ENCODE measurements at places on chromosomes 4 and X.

DNA sequence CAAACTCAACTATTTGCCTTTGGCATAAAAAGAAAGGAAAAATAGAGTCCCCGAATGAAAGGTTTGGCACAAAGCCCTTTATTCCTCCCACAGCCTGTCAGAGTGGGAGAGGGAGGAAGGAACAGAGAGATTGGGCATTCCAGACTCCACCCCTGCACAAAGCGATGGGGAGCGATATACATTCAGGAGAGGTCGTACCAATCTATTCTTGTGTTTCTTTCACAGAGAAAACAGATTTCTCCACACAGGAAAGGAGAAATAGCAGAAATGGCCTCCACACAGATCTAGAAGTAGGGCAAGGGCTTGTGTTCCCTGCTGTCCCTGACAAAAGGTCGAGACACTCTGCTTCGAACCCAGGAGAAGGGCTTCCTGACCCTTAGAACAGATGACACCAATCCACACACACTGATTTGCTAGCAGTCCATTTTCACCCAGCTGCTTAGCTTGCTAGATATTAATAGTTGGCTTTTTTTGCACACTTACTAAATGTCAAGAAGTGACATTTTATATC lies 197.4 kb downstream of the MAML3 start:
- no peak overlapping the region for H3K4me3 ChIP-seq
- DNase-seq, result no peak
- H3K27ac ChIP-seq, result no peak overlapping the region
- H3K4me1 ChIP-seq, result no peaks in the 10 kb centered on the region
- no peaks in the 10 kb centered on the region for H3K27me3 ChIP-seq

GRCh38 chr4:87180767-87181166 lies 39.7 kb downstream of the KLHL8 start:
- peaks cover 8% of the 10 kb centered on the region for H3K36me3 ChIP-seq
- DNase-seq, result no peak
- no peak overlapping the region for H3K4me3 ChIP-seq
- no peaks in the 10 kb centered on the region for H3K4me1 ChIP-seq

GRCh38 chrX:40012868-40013265 lies 84.9 kb downstream of the BCOR start:
- H3K27ac ChIP-seq, result peak overlapping the region; percentile 76
- no peak for DNase-seq
- peak overlapping the region; percentile 50 for H3K4me3 ChIP-seq
- no peaks in the 10 kb centered on the region for H3K36me3 ChIP-seq

GRCh38 chrX:65586491-65586890 lies 51.9 kb upstream of the LAS1L start:
- H3K4me3 ChIP-seq, result no peak overlapping the region
- no peaks in the 10 kb centered on the region for H3K27me3 ChIP-seq
- H3K27ac ChIP-seq, result no peak overlapping the region
- no peaks in the 10 kb centered on the region for H3K4me1 ChIP-seq
- no peak for DNase-seq

DNA sequence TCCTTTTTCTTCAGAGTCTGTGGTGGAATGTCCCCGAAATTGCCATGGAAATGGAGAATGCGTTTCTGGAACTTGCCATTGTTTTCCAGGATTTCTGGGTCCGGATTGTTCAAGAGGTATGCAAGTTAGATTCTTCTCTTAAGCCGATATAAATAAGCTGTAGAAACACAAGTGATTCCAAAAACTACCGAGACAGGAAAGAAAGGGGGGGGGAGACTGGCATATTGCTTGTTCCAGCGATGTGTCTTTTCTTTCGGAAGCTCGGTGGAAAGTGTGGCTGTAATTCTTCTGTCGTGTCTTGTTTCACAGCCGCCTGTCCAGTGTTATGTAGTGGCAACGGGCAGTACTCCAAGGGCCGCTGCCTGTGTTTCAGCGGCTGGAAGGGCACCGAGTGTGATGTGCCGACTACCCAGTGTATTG lies 236.9 kb downstream of the DCTD start:
- H3K36me3 ChIP-seq, result no peaks in the 10 kb centered on the region
- H3K4me1 ChIP-seq, result no peaks in the 10 kb centered on the region
- no peaks in the 10 kb centered on the region for H3K27me3 ChIP-seq
- no peak overlapping the region for H3K4me3 ChIP-seq
- no peak for DNase-seq
